AG09309 (cell line): ENCODE measurements at places on chromosomes 5 and 9.

DNA sequence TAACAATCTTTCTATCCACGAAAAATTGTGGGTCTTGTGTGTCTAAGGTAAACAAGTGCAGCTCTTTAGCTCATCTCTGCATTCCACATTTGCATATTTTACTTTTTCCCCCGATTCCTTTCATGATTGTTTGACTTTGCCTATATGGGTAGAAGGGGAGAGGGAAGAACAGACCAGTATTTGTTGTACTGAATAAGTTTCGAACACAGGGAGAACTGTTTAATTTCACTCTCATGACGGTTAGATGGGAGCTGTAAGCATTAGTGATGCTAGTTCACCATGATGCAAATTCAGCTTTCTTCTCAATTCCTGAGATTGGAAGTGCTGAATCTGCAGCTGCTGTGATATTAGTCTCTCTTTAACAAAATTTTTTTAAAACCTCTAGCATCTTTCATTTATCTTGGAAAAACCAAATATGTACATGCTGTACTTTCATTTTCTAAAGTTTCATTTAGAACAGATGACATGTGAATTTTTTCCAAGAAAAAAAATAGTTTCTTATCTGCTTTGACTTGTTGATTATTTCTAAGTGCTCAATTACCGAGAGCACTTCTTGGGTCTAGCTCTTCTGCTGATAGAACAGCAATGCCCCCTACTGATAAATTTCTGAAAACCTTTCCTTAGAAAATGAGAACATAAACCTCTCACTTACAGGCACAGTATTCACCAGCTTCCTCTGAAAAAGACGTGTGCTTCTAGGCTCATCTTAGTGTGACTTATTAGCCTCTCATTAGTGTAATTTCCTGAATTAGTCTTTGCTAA lies 149.5 kb downstream of the BAAT start:
- no peak for DNase-seq

- DNase-seq = no peak
Measured at GRCh38 chr5:73623901-73624404, 2.0 kb upstream of the ARHGEF28 start.

DNA sequence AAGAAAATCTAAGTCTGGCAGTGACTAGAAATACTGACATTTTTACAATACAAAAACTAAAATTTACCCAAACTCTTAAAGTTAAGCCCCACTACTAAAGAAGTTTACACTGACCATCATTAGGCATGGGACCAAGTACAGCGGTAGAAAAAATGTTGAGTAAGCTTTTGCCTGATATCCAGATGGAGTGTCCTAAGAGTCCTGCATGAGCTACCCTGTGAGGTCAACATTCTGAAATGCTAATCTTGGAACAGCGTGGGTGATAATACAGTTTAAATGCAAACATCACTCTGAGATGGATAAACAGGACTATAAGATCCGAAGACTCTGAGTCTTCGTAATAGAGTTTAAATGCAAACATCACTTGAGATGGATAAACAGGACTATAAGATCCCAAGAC lies 189.7 kb downstream of the DCP2 start:
- no peak for DNase-seq

DNA sequence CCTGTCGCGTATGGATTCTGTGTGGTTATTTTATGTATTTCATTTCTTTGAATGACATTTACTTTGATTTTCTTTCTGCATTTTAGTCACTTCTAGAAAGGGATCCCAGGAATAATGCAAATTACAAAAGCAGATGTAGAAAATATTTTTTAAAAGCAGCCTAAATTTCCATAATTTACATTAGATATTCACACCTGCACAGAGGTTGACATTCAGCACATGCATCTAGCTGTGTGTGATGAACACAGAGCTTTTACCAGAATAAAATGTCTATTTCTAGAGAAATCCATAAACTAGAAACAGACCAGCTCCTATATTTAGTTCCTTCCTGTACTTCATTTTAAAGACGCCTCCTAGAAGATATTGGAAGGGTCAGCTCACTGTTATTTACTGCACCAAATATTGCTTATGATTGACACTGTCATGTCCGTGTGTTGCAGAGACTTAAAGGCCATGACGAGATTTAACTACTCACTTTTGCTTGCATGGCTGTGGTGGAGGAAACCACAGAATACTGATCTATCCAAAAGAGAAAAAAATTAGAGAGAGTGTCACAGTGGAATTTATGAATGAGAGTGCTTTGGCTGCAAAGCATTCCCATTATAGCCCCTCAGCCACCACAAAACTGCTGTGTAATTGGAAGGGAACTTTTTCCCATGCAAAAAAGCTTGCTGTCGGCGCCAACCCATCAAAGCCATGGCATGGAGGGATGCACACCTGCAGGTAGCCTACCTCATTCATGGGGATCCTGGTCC lies 58.1 kb downstream of the EBF1 start:
- no peak for DNase-seq

DNA sequence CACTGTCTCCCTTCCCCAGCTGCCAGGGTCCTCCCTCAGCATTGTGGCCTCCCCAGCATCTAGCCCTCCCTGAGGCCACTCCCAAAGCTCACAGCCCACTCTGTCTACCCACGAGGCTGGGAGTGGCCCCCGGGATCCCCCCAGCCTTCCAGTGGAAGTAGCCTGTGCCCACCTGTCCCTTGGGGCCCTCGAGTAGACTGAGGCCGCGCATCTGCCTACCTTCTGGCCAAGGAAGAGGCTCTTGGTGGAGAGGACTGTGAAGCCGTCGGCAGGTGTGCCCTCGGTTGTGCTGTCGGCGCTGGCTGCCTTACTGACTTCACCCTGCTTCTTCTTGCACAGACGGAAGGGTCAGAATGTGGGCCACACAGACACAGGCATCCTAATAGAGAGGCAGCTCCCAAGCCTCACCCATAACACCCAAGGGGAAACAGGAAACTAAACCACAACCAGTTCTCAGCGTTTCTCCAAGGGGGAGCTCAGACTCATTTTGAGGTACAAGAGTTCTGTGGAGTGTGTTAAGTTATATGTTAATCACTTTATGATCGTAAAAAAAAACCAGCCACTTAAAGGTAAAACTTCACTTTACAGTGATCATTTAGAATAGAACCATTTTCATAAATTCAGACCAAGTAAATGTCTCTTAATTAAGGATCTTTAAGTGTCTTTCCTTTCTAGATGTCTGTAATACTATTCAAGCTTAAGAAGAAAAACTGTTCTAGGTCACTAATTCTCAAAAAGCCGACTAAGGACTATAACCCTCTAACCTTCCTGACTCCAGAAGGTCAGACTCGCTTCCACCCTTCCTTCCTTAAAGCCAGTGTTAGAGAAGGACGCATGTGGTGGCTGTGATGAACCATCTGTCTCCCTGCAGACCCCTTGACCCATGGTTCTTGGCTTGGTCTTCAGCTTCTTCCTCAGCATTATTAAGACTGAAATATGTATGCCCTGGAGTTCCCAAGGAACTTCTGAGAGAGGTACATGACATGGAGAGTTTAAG lies 38.5 kb downstream of the MACROH2A1 start:
- DNase-seq = no peak

GRCh38 chr9:86778761-86779160 lies 168.5 kb downstream of the GAS1 start:
- no peak for DNase-seq

DNA sequence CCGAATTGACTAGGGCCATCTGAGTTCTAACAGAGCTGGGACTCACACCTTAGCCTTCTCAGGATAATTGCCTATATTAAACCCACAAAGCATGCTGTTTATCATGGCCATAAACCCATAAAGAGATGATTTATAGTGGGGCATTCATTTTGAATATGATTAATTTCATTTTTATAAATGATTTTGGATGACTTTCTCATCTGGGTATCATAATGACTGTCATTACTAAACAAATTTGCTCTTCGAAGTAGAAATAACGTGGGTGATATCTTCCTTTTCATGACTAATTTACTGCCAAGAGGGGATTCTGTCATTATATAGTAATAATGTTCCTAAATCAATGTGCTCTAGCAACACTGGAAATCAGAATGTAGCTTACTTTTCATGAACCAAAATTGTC lies 498.2 kb downstream of the CDH12 start:
- no peak for DNase-seq

DNA sequence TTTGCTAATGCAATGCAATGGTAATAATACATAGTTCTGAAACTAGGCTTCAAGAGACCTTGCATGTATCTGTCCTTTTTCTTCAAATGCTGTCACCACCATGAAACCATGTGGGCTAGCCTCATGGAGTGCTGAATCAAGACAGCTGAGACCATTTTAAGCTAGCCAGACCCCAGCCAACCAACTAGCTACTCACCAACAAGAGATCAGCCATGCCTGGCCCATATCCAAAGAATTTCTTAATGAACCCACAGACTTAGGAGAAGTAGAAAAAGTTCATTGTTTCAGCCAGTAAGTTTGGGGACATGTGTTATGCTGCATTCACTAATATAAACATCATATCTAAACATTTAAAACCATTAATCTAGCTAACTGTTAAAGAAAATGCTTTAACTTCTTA lies 139.8 kb upstream of the EDIL3 start:
- DNase-seq = no peak

DNA sequence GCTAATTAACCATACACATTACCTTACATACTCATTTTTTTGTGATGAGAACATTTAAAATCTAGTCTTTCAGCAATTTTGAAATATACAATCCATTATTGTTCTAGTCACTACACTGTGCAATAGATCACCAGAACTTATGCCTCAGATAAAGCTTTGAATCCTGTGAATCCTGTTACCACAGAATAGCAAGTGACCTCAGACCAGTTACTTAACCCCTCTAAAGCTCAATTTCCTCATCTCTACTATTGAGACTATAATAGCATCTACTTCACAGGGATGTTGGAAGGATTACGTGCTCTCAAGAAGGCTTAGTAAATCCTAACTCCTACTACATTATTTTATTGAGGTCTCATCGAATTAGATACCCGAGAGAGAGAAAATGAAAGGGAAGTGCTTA lies 60.2 kb upstream of the PIP5K1B start:
- no peak for DNase-seq

- DNase-seq = peak; percentile 81
Measured at GRCh38 chr5:136053336-136054141, 24.8 kb downstream of the TGFBI start.
